ENCODE measurements at places on chromosomes 3 and 15.
A peak's percentile ranks its signal among the peaks of the same experiment; 100 is the strongest.

DNA sequence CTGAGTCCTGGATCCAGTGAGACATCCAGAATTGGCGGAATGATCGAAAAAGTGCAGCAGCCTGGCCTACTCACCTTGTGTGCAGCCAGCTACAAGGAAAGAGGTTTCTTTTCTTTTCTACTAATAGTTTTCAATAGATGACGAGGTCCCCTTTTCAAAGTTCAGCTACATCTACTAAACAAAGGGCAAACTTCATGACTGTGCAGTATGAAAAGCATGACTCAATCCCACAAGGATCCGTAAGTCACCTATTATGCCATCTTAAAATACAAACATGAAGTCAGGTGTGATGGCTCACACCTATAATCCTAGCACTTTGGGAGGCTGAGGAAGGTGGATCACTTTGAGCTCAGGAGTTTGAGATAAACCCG, 16.7 kb downstream of the MIX23 start:
- DNase-seq: no peak

GRCh38 chr3:38595393-38595792, 54.1 kb downstream of the SCN5A start:
- DNase-seq: no peak

DNA sequence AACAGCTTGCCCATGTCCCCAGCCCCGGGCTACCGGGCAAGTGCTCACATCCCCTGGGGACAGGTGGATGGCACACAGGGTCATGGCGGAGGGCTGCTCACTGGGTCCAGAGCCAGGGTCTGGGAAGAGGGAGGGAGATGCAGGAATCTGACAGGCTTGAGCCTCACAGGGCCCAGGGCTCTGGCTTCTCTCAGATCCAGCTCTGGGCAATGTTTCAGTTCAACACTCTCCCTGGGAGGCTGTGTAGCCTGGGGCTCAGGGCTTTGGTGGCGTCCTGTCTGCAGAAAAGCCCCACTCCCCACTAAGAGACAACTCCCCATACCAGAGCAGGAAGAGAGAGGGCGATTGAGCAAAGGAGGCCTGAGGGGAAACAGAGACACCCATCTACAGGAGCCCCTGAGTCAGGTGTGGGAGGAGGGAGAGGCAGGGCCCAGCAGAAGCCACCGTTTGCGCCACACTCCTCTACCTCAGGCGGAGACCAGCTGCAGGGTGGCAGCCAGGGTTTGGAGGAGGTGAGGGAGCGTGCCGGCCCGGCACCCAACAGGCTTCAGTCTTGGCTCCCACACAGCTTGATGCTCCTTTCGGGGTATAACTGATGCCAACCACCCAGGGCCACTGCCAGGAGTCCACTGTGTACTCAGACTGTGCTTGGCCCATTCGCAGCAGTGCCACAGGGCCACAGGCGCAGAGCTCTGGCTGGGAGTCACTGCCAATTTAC, 16.8 kb upstream of the SRP14 start:
- DNase-seq: no peak

DNA sequence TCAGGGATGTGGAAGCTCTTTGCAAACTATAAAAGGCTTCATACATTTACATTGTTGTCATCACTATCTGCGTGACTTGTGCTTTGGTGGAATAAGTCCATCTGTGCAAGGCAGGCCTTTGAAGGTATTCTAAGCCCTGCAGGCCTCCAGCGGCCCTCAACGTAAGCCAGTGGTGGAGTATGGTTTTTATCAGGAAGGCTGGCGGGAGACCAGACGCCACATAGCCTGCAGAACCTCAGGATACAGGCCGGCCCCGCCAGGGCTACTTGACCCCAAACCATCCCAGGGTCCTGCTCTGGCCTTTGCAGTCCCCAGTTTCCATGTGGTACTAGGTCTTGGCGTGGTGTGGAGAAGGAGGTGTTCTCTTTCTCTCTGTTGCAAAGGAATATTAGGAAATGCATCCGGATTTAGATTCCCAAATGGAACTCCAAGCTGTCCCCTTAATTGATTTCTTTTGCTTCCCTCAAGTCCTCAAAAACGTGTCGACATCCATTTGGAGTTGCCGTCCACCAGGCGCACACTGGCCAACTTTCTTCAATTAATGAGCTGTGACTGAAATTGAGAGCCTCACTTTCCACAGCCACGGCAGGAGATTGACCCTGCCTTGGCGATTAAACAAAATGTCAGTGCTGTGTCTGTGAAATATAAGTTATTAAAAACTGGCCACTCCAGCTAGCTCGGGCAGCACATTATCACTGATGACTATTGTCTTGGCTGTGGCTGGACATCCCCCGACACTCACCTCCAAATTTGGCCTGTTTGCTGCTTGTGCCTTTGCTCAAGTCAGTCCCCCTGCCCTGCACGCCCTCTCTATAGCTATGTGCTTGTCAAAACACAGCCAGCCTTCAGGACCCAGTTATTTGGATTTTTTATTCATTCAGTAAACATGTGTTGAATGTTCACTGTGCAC, 239.8 kb upstream of the TLE3 start:
- DNase-seq: no peak

- DNase-seq: no peak
Observed at GRCh38 chr3:55818485-55818884, 331.4 kb upstream of the WNT5A start.

DNA sequence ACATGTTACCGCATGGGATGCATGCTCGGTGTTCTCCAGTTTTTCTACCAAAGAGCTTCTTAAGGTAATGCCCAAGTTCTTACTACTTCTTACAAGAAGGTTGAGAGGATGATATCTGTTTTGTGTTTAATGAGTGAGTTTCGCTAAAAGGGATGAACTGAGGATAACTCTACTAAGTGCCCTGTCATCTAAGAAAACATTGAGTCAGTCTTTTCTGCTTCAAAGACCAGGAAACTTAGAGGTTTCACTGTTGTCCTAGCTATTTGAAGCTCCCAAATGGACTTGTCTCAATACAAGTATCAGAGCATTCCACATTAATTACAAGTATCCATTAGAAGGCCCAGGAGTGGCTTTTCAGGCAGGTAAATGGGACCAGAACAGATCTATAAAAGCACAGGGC, 296.2 kb downstream of the KBTBD8 start:
- no peak for DNase-seq

DNA sequence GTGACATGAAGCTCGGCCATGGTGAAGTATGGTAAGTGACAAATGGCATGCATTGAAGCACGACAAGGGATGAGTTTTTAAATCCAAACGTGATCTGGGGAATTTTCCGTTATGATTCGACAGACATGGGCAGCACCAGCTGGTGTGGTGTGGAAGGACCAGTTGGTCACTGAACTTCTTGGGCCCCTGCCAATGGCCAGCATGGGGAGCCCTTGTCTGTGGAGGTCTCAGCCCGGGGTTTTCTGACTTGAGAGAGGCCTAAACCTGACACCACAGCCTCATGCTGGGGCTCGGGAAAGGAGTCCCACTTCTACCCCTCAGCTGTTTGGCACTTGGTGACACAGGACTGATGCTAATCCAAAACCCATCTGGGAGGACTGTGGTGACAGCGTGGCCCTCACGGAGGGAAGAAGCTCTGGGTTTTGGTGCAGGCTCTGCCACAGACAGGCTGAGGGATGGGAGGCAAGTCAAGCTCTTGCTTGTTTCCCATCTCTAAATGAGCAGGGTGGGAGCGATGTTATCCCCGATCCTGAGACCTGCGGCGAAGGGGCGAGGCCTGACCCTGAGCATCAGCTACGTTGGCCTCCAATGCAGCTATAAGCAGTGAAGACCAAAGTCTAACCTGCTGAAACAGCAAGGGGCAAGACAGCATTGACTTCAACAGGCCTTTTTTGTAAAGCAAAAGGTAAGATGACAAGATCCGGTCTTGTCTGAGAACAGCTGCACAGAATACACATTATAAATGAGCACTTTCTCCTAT, 69.5 kb downstream of the ATP1B3 start:
- no peak for DNase-seq

GRCh38 chr3:22244761-22245521, 493.9 kb upstream of the ZNF385D start:
- peak; percentile 56 for DNase-seq

GRCh38 chr3:125045965-125046364, 9.8 kb downstream of the HEG1 start:
- no peak for DNase-seq

GRCh38 chr15:31296646-31297574, 29.7 kb upstream of the KLF13 start:
- no peak for DNase-seq

DNA sequence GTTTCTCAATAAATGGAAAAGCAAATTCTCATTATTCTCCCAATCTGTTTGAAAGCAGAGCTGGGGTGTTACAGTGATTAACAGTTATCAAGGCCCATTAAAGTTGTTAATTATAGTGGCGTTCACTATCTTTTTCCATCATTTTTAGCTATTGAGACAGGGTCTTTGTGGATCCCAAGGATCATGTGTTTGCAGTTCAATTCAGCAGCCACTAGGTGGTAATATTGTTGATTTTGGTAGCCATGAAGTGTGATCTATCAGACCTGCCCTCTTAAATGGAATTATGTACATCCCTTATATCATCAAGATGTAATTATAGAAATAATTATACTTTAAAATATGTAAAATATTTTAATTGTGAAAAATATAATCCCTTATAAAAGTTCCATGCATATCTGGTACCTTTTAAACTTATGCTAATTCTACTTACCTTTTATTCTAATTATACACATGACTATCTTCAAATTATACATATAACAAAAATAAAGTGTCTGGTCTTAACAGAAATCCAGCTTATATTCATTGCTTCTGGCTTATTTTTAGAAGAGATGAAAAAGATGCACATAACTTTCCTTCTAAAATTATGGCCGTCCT, 126.4 kb downstream of the GREM1 start:
- DNase-seq: no peak

- peak; percentile 63 for DNase-seq
Observed at GRCh38 chr3:141452045-141452444, 34.8 kb upstream of the RASA2 start.

- no peak for DNase-seq
Observed at GRCh38 chr3:182704926-182705325, 88.4 kb upstream of the ATP11B start.

- DNase-seq: no peak
Observed at GRCh38 chr15:51641490-51642130, 19.0 kb upstream of the DMXL2 start.
